Panc1 (cell line): ENCODE measurements at places on chromosomes 6 and 20.

- no peak for DNase-seq
These were observed 576 bp downstream of the MAPK13 start for GRCh38 chr6:36130667-36131510.

DNA sequence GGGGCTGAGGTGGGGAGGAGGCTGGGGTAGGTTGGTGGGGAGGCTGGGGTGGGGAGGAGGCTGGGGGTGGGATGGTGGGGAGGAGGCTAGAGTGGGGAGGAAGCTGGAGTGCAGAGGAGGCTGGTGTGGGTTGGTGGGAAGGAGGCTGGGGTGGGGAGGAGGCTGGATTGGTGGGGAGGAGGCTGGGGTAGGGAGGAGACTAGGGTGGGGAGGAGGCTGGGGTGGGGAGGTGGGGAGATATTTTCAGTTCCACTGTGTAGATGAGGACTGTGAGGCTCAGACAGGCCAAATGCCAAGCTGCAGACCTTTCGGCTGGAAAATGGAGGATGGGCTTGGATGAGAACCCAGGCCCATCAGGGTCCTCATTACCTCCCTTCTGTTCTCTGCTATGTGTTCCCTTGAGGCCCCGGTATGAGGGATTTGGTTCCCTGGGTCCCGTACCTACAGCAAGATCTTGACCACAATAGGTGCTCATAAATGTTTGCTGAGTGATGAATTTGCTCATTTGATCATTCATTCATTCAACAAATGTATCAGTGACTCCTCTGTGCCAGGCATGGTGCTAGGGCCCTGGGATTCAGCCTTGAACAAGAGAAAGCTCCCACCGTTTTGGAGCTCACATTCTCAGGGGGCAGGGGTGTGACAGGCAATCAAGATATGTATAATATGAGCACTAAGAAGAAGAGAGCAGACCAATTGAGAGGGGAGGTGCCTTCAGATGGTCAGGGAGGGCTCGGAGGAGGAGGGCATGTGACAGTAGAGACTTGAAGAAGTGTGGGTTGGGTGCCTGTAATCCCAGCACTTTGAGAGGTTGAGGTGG, 36.1 kb upstream of the NOL4L start:
- no peak for DNase-seq

DNA sequence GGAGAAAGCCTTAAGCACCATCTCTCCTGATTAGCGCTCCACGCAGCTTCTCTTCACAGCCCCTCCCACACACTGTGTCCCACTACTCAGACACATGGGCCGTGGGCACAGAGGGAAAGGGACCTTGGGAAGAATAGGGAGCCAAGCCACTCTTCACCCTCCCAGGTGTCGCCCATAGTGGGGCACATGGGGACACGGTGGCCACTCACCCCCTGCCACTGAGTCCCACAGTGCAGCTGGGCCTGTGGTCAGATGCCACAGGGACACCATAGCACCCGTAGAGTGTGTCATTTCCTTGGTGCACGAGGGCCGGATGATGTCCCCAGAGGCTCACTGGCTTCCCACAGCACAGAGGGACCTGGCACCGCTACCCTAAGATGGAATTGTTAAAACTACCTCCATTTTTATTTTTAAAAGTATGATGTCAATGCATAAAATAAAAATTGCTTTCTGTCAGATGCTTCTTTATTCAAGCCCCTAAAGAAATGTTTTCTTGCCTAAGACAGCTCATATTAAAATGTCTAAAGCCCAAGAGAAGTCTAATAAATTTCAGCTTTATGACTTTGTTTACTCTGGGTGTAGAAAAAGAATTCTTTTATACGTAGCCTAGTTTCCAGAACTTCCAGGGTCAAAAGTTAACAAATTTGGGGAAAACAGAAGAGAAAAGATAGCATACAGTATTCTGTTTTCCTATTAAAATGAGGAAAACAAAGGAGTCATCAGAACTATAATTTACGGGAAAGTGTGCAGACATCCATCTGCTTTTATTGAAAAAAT, 191.0 kb upstream of the SNX9 start:
- DNase-seq, result no peak

- DNase-seq, result no peak
These were observed 45.8 kb upstream of the ARID1B start for GRCh38 chr6:156731396-156731795.

- no peak for DNase-seq
These were observed 77.2 kb downstream of the PFDN4 start for GRCh38 chr20:54284928-54285704.

GRCh38 chr6:163651915-163652668, 237.6 kb downstream of the QKI start:
- DNase-seq, result no peak

DNA sequence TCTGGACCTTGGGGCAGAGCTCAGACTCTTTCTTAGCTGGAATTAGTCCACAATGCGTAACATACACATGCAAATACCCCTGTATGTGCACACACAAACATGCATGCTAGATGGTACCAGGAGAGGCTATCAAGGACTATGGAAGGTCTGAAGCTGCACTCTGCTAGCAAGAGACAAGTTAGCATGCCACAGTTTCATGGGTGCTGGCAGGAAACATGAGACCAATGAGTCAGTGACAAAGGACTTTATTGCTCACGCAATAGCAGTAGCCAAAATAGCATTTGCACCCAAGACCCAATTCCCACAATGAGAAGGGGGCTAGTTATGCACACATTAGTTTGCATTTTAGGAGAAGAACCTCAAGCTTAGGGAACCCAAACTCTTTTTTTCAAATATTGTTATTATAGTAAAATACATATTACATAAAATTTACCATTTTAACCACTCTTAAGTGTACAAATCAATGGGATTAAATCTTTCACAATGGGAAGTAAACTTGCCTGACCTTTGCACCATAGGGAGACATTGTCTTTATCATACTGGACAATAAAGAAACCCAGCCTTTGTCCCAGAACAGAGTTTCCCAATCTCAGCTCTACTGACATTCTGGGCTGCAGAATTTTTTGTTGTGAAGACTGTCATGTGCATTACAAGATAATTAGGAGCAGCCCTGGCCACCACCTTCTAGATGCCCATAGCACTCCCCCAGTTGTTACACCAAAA, 69.1 kb downstream of the NRSN1 start:
- DNase-seq, result no peak

DNA sequence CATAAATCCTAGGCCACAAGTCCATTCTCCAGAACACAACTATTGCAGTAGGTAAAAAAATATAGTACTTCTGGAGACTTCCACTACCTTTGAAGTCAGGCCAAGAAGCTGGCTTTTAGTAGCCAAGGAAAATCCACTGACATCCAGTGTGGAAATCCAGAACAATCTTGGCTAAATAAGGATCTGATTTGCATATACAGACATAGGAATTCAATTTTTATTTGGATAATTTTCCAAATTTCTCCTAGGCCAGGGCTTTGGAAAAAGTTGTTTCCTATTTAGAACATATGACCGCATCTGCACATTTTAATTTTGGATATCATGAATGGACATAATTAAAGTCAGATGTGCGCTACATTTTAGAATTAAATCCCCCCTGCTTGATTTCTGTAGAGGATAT, 100.2 kb downstream of the BCAS1 start:
- no peak for DNase-seq

- DNase-seq, result no peak
These were observed 671 bp downstream of the E2F1 start for GRCh38 chr20:33685328-33686099.

DNA sequence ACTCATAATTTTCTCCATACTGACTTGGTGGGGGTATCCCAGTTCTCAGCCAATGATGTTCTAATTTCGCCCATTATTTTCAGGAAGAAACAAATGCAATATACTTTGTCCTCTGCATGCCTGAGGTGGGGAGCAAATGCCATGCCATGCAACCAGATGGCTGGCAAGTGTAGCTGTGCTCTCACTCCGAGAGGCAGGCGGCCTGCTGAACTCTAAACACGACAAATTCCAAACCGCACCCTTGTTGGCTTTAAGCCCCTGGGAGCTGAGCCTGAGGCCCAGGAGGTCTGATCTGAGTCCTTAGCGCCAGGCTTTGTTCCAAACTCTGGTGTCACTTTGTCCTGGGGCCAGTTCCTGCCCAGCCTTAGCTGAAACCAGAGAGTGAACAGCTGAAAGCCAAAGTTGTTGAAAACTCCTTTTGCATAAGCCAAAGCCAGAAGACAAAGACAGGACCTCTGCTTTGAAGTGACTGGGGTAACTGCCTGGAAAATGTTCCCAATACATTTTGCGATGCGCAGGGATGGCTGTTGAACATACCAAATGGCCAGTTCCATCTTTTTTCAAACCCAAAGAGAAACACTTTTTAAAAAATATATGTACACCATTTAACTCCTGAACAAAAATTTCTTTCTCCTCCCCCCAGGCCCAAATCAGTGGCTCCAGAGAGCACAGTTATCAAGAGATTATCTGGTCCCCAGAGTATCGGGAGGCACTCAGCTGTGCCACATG, 46.2 kb downstream of the TTI1 start:
- no peak for DNase-seq

DNA sequence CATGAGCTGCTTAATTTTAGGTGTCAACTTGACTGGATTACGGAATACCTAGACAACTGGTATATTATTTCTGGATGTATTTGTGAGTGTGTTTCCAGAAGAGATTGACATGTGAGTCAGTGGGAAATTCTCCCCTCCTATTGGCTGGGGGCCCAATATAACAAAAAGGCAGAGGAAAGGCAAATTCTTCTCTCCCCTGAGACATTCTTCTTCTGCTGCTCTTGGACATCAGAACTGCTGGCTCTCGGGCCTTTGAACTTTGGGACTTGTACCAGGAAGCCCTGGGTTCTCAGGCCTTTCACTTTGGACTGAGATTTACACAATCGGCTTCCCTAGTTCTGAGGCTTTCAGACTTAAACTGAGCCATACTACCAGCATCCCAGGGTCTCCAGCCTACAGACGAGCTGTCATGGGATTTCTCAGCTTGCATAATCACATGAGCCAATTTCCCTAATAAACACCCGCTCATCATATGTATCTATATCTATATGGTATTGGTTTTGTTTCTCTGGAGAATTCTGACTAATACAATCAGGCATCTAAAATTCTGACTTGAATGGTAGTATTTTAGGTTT, 7.6 kb upstream of the BTN3A3 start:
- no peak for DNase-seq

- DNase-seq, result no peak
These were observed 47.5 kb upstream of the KCNK16 start for GRCh38 chr6:39369987-39370386.

GRCh38 chr6:3330199-3330598, 71.5 kb downstream of the PSMG4 start:
- DNase-seq, result no peak

DNA sequence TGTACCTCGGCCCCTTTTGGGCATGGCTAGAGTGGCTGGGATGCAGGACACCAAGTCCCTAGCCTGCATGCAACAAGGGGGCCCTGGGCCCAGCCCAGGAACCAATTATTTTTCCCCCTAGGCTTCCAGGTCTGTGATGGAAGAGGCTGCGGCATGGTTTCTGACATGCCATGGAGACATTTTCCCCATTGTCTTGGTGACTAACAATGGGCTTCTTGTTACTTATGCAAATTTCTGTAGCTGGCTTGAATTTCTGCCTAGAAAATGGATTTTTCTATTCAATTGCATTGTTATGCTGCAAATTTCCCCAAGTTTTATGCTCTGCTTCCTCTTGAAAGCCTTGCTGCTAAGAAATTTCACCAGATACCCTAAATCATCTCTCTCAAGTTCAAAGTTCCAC, 1269.6 kb upstream of the CITED2 start:
- no peak for DNase-seq

GRCh38 chr6:20416567-20417345, 15.1 kb downstream of the E2F3 start:
- no peak for DNase-seq

GRCh38 chr6:142935553-142936517, 9.1 kb downstream of the HIVEP2 start:
- no peak for DNase-seq

DNA sequence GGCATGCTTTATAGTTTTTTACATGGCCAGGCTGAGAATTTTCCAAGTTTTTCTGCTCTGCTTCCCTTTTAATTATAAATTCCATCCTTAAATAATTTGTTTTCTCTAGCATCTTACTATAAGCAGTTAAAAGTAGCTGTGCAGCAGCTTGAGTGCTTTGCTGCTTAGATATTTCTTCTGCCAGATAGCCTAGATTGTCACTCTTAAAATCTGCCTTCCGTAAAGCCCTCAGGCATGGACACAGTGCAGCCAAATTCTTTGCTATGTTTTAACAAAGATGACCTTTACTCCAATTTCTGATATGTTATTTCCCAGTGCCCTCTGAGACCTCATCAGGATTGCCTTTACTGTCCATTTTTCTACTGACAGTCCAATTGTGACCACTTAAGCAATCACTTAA, 92.6 kb upstream of the SGK1 start:
- no peak for DNase-seq

- no peak for DNase-seq
These were observed 16.2 kb downstream of the FOXA2 start for GRCh38 chr20:22567944-22568871.

- no peak for DNase-seq
These were observed 43.1 kb downstream of the GNAS start for GRCh38 chr20:58895448-58896180.

DNA sequence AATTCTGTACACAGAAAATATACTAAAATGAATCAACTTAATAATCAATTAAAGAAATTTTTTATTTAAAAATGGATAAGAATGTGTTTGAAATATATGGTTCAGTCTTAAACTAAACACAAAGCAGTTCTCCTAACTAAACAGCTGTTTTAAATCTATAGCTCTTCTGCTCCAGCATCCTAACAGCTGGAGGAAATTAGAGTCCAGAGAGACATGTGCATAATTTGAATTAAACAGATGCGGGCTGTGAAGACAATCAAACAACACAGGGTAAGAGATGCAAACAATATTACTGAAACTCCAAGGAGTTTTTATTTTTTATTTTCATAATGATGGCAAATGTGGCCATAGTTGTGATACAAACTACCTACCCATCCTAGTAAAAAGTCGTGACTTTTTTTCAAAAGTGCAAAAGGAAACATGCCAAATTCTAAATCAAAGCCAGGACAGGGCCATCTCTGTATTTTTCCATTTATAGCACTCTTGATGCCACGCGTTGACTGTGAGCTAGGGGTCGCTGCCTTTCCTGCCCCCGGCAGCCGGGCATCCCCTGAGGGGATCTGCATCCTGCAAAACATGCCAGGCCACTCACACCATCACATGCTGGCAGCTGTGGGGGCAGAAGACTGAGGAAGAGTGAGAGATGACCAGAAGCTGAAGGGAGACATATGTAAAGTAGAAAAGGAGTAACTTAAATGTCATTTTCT, 310.6 kb downstream of the PRKN start:
- no peak for DNase-seq
